ENCODE measurements at places on chromosomes 4 and X.
A peak's percentile ranks its signal among the peaks of the same experiment; 100 is the strongest.

DNA sequence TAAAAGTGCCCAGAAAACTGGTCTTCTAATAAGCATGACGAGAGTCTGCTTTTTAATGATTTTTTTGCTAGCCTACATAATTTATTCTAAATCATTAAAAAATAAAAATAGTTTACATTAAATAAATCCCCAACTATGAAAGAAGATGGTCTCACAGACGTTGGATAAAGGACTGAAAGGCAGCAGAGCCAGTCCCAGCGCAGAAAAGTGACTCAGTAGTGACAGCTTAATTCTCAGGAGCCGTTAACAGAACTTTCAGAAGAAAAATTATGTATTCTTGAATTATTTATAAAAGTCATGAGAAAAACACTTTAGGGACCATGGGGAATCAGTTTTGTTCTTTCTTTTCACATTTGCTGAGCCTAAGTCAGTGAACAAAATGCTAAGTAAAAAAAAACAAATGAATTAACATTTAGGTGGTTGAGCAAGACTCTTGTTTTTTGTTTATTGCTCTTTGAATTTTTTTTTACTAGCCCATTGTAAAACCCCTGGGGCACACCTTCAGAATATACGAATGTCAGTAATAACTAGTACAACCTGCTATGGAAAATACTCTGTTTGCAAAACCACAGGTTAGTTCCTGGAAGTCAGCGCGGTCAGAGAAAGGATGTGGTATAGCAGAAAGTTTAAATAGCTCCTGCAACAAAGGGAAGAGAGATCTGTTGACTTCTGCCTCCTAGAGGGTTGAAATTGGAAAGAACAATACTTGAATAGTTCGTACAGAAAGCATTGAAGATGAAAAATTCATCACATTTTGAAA lies 50.4 kb upstream of the CCDC160 start:
- DNase-seq, result peak; percentile 85

GRCh38 chr4:111283066-111283677 lies 660.3 kb upstream of the PITX2 start:
- peak; percentile 64 for DNase-seq

DNA sequence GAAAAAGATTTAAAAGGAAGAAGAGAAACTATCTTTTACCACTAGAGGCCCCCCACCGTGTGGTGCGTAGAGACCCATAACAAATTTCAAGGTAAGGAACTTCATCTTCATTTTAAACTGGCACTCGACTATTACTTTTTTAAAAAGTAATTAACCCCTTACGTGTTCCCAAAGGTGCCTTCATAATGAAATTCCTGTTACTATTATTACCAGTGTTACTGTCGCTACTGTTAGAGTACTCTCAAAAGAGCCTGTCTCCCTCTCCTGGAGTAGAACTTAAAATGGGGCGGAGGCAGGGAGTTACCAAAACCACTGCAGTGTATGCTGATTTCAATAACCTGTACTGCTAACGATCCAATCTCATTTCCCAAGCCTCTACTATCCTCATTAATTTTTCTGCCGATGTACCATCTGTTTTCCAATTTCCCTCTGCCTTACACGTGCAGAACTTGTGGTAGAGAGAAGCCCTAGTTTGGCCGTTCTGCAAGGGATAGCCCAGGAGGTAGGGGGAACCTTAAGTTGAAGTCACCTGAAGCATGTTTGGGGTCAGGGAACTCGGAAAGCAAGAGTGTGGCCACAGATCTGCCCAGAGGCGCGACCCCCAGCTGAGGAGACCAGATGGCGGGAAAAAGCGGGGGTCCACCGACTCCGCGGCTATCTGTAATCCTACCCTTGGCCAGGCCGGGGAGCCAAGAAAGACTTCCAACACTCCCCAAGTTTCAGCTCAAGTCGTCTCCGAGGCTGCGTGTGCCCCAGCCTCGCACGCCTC lies 720 bp upstream of the STK26 start:
- DNase-seq, result peak; percentile 26

DNA sequence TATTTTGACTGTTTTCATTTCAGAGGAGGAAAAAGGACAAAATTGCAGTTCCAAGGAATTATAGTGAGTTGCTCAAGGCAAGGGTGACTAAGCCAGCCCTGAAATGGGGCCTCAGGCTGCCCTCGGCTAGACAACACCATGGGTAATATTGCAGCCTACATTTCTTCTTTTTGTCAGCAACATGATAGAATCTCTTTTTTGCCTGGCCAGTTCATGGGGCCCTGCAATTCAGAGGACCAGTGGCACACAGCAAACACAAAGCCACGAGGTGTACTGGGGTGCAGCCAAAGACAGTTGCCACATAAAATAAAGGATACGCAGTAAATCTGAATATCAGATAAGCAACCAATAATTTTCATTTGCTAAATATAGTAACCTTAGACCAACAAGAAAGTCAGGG lies 41.8 kb downstream of the RBM47 start:
- DNase-seq, result no peak

- DNase-seq, result no peak
Measured at GRCh38 chr4:130808492-130808891, 1712.5 kb downstream of the C4orf33 start.

DNA sequence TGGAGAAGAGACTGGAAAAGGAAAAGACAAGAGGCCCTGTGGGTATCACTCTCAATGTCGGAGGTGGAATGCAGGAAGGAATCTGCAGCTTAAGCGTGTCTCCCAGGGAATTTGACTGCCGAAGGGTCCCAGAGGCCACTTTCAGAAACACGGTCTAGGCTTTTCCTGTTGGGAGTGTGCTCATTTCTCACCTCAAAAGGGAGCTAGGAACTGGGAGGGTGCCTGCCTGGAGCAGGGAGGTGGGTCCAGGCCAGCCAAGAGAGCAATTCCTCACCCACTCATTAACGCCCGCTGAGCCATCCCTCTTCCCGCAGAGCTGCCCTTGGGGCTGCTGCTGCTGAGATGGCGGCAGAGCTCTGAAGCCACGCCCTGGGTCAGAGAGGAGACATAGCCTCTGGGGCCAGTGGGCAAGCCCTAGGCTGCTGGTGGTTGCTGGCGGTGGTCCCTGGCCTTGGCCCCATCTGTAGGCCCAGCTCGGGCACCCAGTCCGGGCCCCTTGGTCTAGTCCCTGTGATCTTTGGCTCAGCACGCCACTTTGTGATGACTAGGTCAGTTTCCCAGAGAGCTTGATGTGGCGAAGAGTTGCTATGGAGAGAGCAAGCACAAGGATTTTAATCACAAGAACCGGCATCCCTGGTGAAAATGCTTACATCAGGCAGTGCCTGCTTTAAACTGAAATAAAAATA lies 4.1 kb downstream of the ZNF185 start:
- no peak for DNase-seq

- no peak for DNase-seq
Measured at GRCh38 chr4:139806929-139807328, 141.3 kb downstream of the MGST2 start.

- no peak for DNase-seq
Measured at GRCh38 chrX:6468706-6469105, 66.2 kb downstream of the VCX3A start.

Measured in activated naive CD4-positive, alpha-beta T cell treated with anti-CD3 and anti-CD28 coated beads for 36 hours (primary cell).